ENCODE measurements at places on chromosomes 11 and 22. TPM values are rescaled to one million over a fixed set of nuclear protein-coding genes. Genes with fewer than 3 reads are reported as not detected.
A peak's percentile ranks its signal among the peaks of the same experiment; 100 is the strongest.

DNA sequence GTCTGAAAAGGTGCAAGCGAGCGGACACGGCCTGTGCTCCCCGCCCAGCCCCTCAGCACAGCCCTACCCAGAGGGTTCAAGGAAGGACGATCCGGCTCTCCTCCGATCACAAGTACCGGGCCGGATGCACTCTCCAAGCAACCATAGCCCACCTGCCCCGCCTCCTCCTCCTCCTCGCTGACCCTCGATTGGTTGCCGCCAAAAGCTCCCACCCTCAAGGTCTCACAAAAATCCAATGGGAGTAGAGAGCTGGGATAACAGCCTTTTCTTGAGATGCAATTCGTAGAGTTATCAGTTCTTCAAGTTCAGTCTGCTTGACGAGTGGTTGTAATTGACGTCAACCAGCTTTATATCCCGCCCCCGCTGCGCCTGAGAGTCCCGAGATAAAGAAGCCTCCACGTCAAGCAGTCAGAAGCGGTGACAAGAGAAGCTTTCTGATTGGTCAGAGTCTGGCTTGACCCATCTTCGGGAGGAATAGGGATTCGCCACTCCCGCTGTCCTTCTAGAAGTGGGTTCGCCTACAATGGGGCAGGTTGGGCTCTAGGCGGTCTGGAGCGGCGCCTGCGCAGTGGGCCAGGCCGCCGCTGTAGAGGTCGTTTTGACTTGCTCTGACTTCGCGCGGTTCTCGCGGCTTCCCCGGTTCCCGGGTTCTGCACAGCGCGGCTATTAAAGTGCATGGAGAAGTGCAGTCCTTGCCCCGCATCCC is at the start of gene IFT27:
TSS of gene IFT27 (minus strand) at position 156 of the 706 bp plus-strand sequence. CDS start 412 bp downstream, outside the sequence.
- DNase-seq, result peak; percentile 100

Gene KCNK4
- not detected for total RNA-seq

GRCh38 chr11:17976651-17977050 is 36.2 kb downstream of the SERGEF start:
- DNase-seq, result no peak

- no peak for DNase-seq
These were observed 1.6 kb downstream of the KIAA0930 start for GRCh38 chr22:45238957-45239680.

DNA sequence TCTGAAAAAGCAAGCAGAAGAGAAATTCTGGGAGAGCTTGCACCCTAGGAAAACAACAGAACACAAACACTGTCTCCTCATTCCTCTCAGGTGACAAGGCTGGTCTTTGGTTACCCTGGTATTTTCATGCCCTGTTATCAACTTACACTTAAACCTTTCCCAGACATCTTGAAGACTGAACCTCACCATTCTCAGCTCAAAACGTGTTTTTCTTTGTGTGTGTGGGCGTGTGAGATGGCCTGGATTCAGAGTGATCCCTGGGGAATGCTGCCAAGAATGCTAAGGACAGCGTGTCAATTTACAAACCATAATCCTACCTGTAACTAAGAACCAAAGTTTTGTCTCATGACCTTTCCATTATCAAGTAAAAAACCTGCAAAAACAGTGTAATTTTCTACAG is 33.3 kb downstream of the ELF5 start:
- no peak for DNase-seq
